Amniotic stem cell (primary cell): ENCODE measurements at places on chromosomes 5 and 9.

- DNase-seq = peak; percentile 15
Measured at GRCh38 chr5:57598756-57599155, 116.1 kb upstream of the ACTBL2 start.

DNA sequence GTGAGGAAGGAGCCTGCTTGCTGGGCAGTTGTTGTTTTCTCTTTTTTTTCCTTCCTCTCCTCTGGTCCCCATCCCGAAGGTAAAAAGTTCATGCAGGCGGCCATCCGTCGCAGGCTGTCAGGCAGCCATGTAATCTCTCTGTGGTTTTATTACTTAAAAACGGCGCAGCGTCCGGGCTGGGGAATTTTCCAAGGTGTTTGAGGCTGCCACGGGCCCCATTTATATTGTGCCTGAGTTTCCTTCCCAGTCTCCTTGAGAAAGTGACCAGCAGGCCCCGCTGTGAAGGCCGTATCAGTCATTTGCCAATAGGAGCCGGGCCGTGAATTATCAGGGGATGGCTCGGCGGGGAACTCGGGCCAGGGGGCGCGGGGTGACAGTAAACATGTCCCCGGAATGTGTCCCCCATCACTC, 289.7 kb downstream of the PBX3 start:
- no peak for DNase-seq

DNA sequence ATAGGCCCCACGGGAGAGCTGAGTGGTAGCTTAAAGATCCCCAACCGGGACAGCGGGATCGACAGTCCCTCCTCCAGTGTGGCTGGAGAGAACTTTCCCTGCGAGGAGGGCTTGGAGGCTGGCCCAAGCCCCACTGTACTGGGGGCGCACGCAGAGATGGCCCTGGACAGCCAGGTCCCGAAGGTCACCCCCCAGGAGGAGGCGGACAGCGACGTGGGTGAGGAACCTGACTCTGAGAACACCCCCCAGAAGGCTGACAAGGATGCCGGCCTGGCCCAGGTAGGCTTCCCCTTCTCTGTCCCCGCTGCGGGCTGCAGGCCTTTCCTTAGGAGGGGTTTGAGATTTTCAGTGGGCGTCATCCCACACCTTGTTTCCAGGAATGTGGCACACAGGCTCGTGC, 29.1 kb downstream of the FGD3 start:
- DNase-seq = no peak

DNA sequence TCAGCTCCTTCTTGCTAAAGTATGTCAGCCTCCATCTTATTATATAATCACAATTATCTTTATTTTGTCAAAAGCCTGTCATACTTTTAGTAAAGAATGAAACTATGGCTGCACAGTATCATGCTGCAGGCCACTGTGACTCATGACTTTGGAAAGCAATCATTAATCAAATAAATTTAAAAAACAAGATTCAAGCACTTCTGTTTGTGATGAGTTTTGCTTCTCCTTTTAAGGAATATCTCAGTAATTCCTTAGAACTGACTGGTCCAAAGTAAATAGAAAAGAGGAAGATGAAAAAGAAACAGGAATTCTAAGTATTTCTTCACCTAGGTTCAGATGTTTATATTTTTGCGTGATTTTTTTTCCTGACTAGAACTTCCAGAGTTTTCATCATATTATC, 83.1 kb downstream of the EDIL3 start:
- DNase-seq = no peak

DNA sequence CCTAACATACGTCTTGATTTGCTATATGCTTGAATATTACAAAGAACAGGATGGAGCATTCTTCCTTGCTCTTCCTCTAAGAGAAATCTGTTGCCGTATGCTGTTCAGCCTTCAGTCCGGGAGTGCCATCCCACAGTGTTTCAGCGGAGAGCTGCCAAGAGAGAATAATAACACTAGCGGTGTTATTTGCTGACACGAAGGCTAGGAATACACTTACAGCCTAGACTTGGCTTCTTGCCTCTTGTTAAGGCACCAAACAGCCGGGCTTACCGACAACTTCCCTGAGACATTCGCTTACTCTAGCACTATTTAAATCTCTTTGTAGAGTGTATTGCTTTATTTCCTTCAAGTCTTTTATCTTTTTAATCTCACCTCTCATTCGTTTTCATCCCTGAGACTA, 31.4 kb downstream of the KCTD16 start:
- DNase-seq = no peak

DNA sequence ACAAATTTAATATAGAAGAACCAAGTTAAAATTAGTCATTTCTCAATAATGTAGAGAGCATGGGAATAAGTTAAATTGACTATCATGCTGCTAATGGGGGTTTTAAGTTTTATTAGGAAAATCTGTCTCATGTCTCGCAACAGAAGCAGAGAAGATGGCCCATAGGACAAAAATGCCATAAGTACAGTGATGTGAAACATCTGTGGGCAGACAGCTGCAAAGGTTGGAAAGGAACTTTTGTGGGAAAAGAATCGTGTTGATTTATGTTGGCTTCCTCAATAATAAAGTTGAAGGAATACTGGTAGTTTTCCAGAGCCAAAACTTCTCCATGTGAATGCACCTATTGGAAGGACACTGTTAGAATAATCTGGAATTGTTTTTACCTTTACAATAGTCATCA, 44.8 kb downstream of the VCAN start:
- DNase-seq = no peak

GRCh38 chr5:133611357-133612248, 738 bp downstream of the FSTL4 start:
- no peak for DNase-seq

DNA sequence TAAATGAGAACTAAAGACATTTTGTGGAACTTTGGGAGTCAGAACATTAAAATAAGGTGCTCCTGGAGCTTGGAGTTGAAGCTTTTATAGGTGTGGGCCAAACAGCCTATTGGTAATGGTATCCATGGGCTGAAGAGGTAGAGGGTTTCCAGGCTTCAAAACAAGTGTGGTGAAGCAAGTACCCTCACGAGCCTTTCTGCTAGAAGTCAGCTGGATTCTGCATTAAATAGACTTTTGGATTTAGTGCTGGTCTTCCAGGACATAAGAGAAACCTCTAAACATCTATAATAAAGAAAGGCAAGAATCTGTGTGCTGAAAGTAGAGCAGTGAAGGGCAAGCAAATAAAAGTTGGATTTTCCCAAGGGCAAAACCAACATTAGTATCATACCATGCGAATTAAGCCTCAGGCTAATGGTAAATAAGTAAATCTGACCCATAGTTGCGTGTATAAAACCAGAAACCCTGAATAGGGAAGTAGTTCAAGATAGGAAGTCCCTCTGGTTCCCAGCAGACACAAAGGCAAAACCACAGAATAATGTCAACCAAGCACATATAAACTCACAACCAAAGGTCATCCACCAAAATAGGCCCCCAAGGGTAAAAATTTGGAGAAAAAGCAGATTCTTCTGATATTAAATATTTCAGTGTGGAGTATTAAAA, 306.3 kb downstream of the TLE4 start:
- no peak for DNase-seq
